ENCODE measurements at places on chromosomes 1 and 21.

GRCh38 chr1:175566247-175566646, 177.1 kb downstream of the TNR start:
- no peak for DNase-seq

DNA sequence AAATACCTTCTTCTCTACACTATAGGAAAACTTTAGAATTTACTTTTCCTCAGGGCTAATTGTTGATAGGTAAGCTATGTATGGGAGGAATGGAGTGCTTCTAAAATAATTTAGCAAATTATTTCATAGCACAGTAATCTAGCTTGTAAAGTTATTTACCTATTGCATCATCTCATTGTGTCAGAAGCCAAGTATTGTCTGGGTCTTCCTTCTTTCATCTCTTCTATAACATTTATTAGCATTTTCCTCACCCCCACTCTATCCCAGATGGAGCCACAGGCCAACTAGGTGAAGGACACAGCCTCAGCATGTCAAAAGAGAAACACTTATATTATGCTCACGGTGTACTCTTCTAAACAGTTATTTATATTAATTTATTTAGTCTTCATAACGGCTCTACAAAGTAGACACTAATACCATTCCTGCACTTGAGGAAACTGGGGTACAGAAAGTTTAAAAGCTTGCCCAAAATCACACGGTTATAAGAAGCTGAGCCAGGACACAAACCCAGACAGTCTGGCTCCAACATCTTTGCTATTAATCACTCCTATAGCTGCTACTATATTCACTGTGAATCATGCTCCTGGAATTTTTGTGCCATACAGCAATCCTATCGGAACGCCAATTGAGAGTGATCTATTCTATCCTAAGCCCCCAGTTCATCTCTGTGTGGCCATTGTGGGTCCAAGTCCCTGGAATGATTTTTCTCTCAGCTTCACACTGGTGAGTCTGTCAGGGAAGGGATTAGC, 43.1 kb downstream of the OR10J5 start:
- no peak for DNase-seq

DNA sequence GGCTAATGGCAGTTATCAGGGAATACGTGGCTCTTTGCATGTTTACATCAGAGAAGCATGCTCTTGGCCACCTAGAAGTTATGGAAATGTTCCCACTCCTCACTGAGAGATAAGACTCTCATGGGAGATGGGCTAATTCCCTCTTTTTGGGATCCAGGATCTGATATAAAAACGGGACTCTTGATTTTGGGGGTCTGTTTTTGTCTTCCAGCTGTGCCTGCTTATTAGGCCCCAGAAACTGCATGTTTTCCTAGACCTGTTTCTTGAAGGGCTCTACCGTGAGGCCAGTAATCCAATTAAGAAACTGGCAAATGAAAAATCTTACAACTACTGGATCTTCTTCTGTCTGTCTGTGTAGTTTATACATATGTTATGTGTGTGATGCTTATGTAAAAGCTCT, 47.0 kb upstream of the PTCH2 start:
- DNase-seq = no peak

DNA sequence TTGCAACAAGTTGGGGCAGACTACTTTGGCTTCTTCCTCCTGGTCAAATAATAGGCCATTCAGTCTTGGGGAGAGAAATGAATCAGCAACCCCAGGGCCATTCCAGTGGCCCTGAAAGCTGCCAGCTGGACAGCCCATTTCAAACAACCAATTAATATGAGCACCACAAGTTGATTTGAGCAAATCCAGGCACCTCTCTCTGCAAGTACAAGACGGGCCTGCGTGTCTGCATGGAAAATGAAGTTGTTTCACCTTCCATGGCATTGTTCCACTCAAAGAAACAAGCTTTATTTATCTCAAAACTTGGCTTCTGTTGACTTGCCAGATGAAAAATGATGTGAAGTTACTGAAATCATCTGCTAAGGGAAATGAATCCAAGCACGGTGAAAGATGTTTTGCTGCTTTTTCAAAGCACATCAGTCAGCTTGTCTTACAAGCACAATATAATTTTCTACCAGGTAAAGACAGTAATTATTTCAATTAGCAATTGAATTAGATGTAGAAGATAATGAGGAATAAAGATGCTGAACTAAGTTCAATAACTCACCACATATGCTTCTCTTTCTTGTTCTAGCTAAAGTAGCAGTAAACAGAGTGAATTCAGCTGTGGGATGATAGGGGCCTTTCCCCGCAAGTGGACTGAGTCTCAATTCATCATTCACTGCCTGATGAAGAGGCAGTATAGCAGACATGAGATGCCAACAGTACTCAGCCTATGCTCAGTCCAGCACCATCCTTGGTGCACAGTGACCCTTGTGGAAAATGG, 95.2 kb upstream of the SSX2IP start:
- DNase-seq = no peak

DNA sequence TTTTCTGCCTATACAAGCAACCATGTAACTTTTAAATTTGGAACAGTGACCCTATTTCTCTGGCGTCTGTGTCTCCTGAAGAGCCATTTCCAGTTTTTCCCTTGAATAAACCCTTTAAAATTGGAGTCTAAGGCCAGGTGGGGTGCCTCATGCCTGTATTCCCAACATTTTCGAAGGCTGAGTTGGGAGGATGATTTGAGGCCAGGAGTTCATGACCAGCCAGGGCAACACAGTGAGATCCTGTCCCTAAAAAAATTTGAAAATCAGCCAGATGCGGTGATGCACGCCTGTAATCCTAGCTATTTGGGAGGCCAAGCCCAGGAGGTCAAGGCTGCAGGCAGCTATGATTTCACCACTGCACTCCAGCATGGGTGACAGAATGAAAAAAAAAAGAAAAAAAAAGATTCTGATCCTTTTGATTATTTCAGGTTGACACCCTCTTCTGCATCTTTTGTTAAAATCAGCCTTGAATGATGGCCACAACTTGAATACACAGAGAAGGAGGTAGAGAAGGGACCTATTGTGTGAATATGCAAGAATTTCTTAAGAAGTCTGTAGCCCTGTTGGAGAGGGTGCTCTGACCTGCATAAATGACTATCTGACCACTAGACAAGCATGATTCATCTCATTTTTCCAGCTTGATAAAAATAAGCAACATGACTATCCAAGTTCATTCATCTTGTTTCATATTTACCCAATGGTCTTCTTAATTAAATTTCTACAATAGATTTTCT, 40.2 kb upstream of the PARP1 start:
- no peak for DNase-seq

DNA sequence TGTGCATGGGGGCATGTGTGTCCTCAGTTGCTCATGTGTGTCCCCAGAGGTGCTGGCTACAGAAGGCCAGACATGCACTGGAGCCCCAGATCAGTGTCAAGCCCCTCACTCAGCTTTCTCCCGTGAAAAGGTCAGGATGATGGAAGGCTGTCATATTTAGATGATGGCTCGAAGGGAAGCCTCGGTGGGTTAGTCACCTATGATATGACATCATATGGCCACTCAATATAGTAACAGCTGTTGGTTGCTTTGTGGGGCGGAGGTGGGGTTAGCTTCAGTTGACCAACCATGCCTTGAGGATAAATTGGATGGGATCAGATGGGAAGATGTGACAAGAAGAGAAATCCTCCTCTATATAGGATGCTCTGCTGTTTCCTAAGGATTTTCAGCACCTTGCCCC, 43.5 kb upstream of the ATF3 start:
- peak; percentile 32 for DNase-seq

GRCh38 chr1:30662291-30662840, 61.0 kb downstream of the MATN1 start:
- DNase-seq = no peak

DNA sequence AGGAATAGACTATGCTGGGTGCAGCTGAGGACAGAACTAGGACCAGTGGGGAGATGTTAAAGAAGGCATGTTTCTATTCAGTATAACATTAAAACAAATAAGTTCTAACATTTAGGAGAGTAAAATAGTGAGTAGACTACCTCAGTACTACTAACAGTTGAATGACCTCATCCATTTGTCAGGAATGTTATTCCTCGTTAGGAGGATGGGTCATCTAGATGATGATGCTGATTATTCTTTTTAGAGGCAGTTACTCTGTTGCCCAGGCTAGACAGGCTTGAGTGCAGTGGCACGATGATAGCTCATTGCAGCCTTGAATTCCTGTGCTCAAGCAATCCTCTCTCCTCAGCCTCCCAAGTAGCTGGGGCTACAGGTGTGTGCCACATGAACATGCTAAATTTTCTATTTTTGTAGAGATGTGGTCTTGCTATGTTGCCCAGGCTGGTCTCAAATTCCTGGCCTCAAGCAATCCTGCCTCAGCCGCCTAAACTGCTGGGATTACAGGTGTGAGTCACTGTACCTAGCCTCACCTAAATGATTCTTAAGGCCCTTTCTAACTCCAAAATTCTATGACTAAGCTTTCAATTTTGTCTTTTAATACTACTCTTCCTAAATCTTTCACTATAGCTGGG, 9.3 kb downstream of the EEIG2 start:
- DNase-seq = no peak

GRCh38 chr1:12338017-12338416, 108.2 kb downstream of the VPS13D start:
- DNase-seq = no peak

DNA sequence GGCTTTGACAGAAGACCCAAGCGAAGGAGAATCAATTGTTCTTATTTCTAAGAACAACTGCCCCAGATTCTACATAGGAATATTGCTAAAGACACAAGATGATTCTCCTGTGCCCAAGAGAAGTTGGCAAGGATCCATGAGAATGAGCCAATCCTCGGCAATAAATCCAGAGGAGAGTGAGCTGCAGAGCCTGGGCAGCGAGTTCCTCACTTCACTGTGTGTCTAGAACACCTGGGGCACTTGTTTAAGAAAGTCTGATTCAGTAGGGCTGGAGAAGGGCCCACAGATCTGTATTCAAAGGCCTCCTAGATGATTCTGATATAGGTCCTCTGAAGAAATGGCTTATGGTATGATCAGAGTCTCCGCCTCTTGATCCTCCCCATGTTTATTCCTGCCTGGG, 31.8 kb downstream of the GADD45A start:
- DNase-seq = no peak

- no peak for DNase-seq
These were observed 425.8 kb upstream of the CAMK1G start for GRCh38 chr1:209157546-209158249.

GRCh38 chr1:33972676-33973395, 109.0 kb downstream of the HMGB4 start:
- DNase-seq = no peak

GRCh38 chr1:8348777-8349472, 31.0 kb downstream of the SLC45A1 start:
- peak; percentile 72 for DNase-seq

DNA sequence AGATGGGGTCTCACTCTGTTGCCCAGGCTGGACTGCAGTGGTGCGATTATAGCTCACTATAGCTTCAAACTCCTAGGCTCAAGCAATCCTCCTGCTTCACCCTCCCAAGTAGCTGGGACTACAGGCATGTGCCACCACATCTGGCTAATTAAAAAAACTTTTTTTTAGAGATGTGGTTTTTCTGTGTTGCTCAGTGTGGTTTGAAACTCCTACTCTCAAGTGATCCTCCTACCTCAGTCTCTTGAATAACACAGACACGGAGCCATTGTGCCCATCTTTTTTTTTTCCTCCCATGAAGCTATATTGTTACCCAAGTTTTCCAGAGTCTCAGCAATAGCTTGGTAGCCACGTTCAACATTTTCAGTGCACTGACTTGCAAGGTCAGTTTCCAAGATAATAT, 2.7 kb downstream of the GIPC2 start:
- DNase-seq = no peak

- peak; percentile 39 for DNase-seq
These were observed 539 bp downstream of the LAMC1 start for GRCh38 chr1:183023601-183024316.

- peak; percentile 66 for DNase-seq
These were observed 25.7 kb upstream of the SLC19A2 start for GRCh38 chr1:169511316-169512005.

DNA sequence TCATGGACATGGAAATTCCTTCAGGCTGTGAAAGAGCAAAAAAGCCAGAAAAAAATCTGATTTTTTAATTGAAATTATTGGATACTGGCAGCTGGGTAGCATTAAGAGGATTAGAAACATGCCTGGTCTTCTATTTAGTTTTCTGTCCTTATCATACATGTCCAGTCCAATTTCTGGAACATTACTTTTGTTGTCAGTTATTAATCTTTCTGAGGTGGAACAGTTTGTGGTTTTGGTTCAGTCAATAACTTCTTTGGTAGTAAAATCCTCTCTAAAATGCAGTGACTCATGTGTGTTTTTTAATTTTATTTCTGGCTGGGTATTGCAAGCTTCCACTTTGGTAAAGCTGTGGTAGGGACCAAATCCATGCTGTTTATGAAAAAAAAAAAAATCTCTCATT, 687.0 kb upstream of the ADGRL2 start:
- no peak for DNase-seq

DNA sequence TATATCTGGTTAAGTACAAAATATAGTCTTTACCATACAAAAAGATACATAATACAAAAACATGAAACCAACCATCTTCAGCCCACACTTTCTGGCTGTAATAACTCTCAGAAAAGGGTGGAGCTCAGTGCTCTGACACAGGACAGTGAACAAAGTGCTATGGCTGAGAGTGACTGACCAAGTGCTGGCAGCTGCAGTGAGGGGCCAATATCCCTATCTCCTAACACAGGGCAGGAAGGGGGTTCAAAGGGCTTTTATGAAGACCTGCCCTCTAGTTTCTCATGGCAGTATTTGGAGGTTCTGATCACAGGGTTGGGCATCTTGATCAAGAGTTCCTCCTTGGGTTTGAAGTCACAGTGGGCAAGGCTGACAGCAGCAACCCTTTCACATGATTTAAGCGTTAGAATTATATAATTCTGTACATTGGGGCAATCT, 3.9 kb downstream of the TXNIP start:
- no peak for DNase-seq

GRCh38 chr21:41186755-41187536, 19.0 kb downstream of the BACE2 start:
- no peak for DNase-seq

- no peak for DNase-seq
These were observed 5.3 kb downstream of the AKNAD1 start for GRCh38 chr1:108851567-108851966.

Data from suppressor macrophage treated with lipopolysaccharide for 4 hours (primary cell).